ENCODE measurements at places on chromosomes 11 and 22. TPM values are rescaled to one million over a fixed set of nuclear protein-coding genes. Genes with fewer than 3 reads are reported as not detected.
A peak's percentile ranks its signal among the peaks of the same experiment; 100 is the strongest.

GRCh38 chr11:103395612-103396011 lies 286.4 kb downstream of the DYNC2H1 start:
- DNase-seq, result no peak

DNA sequence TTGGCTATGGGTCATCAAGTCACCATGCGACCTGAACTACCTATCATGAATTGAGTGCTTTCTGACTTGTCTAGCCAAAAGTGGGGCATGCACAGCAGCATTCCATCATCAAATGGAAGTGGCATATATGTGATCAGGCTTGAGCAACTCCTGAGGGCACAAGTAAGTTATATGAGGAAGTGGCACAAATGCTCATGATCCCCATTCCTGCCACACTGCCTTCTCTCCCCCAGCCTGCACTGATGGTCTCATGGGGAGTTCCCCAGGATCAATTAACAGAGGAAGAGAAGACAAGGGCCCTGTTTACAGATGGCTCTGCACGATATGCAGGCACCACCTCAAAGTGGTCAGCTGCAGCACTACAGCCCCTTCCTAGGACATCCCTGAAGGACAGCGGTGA lies 21.8 kb downstream of the MS4A4E start:
- no peak for DNase-seq

- DNase-seq, result peak; percentile 55
Observed at GRCh38 chr11:116311206-116311605, 461.6 kb downstream of the BUD13 start.

- DNase-seq, result no peak
Observed at GRCh38 chr22:20128902-20129746, 2.5 kb upstream of the ZDHHC8 start.

DNA sequence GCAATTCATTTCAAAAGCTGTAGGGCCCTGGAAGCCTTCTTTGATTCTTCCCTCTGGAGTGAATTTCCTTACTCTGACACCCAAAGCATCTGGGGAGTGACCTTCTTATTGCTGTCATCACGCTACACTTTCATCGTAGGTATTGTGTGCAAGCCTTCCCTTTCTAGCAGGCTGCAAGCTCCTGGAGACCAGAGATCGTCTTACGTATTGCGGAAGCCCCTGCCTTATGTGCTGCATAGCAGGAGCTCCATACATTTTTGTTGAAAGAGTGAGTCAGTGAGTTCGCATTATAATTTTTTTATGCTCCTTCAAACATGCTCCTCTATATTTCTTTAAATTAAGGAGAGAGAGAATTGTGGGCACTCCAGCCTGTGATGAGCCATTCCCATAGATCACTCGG lies 21.2 kb upstream of the TMEM218 start:
- no peak for DNase-seq

DNA sequence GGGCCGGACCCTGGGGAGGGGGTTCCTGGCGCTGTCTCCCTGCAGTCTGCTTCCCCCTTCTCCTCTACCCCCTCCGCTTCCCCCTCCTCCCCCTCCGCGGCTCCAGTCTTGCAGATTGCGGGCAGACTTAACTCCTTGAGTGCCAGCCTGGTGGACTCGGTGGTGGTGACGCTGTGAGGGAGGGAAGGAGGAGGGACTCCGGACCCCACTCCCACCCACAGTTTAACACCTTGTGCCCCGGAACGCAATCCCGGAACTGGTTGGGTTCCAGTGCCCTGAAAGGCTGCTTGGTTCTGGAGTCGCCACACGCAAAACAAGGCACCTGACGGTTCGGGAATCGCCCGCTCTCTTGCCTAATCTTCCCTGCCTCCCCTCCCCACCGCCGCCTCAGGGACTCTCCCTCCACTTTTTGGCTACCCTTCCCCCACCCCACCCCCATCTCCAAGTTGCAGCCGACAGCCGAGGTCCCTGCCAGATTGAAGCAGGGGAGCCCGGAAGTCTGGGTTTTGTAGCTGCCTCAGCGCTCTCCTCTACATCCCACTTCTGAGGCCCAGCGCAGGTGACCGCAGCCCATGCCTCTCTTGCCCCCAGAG lies 3.9 kb upstream of the BCL9L start:
- peak; percentile 98 for DNase-seq

Gene OR2AT4
- polyA plus RNA-seq, result not detected

Gene ALX4
- 0.19 TPM for polyA plus RNA-seq
